Left lung (tissue), 14 donors: ENCODE measurements at places on chromosomes 16 and 17. TPM values are rescaled to one million over a fixed set of nuclear protein-coding genes. Genes with fewer than 3 reads are reported as not detected.

DNA sequence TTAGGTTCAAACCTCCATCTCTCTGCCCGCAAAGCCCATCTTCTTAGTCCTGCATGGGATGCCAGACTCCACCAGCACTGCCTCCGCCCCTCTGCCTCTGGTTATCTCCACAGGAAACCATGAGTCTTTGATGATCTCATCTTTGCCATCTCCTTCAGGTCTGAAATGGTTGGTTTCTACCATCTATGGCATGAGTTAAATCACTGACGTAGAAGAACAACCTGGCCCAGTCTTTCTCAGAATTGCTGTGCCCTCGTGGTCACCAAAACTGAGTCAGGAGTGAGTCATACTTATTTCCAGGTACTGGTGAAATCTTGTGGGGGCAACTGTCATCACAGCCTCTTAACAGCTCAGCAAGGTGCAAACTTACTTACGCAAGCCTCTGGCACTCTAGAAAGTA, 468.7 kb upstream of the C16orf82 start:
- DNase-seq = no peak

DNA sequence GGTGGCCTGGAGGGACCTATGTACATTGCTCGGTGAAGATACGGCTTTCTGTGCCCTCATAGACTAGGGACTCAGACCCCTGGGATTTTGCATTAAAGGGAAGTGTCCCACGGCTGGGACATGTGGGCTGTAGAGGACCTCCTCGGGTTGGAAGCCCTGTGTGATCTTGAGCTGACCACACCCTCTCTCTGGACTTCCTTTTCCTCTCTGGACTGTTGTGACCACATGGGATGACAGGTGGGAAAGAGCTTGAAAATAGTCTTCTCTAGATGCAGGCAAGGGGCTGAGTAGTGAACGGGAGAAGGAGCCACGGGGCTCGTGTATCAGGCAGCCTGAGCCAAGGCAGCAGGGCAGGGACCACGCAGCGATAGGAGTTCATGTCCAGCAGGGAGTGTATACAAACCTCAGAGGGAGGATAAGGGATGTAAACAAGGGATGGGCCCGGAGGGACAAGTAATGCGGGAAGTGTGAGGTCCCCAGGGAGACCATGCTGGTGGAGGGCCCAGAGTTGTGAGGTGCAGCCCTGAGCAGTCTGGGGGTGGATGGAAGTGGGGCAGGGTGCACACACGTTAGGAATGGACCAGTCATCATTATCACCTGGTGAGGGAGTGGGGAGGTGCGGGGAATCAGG, 4.5 kb upstream of the SLC4A1 start:
- DNase-seq = no peak

- DNase-seq = peak; percentile 89
Observed at GRCh38 chr17:41917679-41918313, 955 bp downstream of the ACLY start.

DNA sequence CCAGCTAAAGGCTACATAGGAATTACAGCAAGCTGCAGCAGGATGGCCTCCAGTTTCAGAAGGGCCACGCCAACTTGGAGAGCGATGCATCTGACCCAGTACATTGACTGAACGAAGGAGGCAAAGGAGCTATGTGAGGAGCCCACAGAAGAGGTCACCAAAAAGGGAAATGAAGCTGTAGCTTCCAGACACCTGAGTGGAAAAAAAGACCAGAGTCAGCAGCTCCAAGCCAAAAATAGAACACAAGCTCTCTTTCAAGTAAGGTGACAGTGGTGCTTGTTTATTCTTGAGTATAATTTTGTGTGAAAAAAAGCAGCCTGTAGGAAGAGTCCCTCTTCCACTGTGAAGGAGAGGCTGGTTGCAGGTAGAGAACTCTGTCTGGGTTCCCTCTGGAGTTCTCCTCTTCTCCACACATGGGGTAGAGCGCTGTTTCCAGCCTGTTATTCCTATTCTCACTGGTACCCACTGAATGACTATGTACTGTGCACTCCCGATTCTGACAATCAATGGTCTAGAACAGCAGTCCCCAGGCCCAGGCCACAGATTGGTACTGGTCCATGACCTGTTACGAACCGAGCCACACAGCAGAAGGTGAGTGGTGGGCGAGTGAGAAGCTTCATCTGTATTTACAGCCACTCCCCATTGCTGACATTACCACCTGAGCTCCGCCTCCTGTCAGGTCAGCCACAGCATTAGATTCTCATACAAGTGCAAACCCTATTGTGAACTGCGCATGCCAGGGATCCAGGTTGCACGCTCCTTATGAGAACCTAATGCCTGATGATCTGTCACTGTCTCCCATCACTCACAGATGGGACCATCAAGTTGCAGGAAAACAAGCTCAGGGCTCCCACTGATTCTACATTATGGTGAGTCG, 15.1 kb downstream of the CCL4 start:
- DNase-seq = no peak

DNA sequence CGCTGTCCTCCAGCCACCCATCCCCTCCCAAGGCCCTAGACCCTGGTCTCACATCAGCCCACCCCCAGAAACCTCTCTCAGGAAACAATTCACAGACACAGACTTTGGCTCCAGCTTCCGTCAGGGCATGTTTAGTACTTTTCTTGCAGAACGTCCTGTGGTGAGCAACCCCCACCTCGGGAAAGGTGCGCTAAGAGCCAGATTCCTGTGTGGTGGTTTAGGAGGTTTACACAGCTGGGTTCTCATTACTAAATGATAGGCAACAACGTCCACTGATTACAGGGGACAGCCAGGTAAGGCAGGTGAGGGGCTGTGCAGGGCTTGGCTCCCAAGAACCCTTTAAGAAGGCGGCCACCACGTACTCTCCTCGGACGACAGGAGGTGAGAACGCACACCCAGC, 29.3 kb downstream of the KIFC3 start:
- no peak for DNase-seq

GRCh38 chr16:82182266-82183003, 12.4 kb upstream of the MPHOSPH6 start:
- no peak for DNase-seq

- DNase-seq = no peak
Observed at GRCh38 chr16:78664811-78665772, 565.6 kb downstream of the WWOX start.

GRCh38 chr17:49715717-49716279, 8.0 kb upstream of the SLC35B1 start:
- peak; percentile 42 for DNase-seq

Gene PEX12
- total RNA-seq = 6.4 TPM

DNA sequence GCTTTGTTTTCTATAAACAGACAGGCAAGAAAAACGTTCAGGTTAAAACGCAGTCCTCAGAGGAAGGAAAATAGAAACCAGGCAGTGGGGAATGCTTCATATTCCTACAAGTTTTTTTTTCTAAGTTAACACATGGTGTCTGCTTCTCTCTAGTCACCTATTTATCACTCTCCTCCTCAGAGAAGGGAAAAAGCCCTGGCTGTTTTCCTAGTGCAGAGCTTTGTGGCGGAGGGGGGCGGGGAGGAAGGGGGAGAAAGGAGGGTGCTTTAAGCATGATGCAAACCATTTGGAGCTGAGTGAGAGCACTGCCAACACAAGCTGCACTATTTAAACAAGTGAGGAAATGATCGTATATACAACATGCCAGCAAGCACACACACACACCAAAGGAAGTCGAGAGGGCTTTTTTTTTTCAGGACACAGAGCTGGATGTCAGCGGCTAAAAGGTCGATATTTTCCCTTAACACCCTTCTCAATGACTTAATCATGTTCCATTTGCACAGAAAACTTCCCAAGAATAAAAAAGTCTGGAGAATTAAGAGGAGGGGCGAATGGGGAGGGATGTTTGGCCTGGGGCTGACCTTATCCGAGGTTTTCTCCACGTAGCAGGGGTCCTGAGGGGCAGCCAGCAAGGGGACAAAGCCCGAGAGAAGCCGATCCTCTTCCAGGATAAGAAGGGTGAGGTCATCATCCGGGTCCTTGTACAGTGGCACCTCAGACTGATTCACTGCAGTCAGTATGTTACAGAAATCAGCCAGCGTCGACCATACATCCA, 117.4 kb downstream of the HIC1 start:
- peak; percentile 83 for DNase-seq

DNA sequence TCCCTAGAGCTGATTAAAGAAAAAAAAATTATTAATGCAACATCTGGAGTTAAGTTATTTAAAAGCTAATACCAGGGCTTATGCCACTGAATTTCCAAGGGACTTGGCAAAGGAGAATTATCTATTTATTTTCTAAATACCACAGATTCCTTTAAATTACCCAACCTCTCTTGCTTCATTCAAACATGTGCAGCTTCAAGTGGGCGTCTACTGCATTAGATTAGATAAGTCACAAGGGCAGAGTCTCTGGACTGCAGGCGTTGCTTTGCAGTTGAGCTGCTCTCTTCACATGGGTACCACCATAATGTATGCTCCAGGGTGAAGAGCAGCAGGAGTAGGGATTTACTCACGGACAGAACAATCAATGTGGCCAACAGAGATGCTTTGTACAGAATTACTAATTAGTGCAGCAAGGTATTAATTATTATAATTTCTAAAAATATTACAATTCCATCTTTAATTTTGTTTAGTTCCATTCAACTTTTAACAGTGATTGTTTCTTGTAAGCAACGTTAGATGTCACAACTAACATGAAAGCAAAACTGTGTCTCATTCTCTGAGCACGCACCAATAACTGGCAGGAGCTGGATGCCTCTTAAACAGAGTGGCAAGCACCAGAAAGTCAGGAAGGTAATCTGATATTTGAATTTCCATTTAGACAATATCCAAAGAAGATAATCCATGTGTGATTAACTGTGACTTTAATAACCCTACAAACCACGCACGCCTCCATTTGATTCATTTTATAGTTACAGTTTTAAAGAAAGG, 214.2 kb downstream of the STX8 start:
- DNase-seq = no peak

GRCh38 chr16:87705771-87706277, 60.0 kb downstream of the KLHDC4 start:
- peak; percentile 54 for DNase-seq

DNA sequence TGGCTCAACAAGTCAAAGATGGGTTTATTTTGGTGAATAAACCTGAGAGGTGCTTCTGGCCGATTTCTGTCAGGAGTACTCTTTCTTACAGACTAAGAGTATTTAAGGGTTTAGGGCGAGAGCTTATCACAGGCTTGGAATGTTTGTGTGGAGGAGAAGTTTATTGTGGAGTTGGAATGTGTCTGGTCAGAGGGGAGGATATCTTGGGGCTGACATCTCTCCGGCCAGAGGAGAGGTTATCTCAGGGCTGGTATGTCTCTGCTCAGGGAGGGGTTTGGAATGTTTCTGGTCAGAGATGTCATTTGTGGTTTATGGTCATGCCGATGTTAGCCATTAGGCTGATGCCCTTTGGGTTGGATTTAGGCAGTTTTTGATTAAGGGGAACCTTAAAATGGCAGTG, 236.4 kb upstream of the EEF2KMT start:
- DNase-seq = no peak

DNA sequence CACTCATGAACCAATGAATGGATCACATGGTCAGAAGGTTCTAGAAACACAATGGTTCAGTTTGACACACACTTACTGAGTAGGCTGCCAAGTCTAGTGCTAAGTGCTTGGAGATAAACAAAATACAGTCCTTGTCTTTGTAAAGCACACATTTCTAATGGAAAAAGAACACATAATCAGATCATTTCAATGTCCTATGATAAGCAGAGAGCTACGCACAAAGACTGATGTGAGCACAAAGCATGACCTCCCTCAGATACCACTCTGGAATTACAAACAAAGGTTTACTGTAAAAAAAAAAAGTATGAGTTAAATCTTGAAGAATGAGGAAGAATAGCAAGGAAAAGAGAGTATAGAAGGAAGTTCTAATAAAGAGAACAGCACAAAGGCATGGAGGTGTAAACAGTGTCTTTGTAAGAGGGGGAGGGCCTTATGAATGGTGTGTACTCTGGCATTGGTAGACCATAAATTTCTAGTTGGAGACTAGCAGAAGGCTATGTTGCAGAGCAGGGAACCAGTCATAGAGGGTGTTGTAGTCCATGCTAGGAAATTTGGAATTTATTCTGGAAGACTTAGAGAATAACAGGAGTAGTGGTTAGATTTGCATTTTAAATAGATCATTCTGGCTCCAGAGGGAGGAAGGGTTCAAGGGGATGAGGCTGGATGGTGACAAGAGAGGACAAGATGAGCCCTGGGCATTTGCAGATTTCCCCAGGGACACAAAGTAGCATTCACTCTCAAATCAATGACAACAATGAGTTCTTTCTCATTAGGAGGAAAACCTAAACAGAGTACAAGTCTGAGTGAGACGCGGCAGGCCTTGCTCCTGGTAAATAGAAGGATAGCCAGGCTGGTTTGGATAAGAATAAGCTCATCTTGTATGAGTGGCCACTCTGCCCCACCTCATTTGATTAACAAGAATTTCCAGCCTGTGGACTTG, 468.0 kb downstream of the TOX3 start:
- no peak for DNase-seq

DNA sequence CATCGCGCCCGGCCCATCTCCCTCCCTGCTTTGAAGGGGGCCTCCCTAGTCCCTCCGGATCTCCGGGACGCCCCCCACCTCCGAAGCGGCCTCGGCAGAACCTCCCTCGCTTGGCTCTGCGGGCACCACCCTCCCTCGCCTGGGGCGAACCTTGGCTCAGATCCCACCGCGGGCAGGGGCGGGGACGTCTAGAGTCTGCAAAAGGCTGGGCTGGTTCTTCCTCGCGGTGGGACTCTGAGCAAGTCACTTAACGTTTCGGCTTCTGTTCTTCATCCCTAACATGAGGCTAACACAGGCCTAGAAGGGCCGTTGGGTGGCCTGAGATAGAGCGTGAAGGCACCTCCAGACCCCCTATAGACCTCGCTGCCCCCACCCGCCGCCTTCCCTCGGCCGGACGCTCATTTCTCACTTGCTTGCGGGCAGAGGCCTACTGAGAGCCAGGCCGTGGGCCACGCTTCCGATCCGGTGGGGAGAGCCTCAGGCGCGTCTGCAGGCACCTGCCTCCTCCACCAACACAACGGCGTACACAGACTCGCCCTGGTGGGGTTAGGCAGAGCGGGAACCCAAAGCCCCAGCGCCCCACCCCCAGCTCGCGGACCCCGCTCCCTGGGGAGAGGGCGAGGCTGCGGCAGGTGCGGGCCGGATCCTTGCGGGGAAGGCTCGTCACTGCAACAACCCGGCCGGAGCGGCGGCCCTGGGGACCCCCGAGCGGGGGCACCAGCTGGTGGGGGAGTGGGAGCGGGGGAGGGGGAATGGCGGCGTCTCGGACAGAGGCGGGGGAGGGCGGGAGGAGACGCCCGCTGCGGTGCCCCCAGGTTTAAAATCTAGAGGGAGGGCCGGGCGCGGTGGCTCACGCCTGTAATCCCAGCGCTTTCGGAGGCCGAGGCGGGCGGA, 5.4 kb downstream of the MYO1C start:
- DNase-seq = peak; percentile 92

Gene CHRNB1
- total RNA-seq = 10.6 TPM

- DNase-seq = no peak
Observed at GRCh38 chr17:8753136-8753975, 5.0 kb downstream of the SPDYE4 start.

DNA sequence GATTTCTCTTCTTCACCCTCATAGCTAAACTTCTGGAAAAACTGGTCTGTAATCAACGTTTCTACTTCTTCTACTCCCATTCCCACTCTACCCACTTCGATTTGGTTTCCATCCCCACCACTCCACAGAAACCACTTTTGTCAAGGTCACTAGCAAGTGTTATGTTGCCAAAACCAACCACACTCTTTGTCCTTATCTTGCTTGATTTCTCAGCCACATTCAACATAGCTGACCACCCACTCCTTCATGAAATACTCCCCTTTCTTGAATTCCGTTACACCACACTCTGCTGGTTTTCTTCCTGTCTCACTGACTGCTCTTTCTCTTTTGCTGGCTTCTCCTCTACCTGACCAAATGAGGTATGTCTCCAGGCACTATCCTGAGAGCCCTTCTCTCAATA, 11.9 kb downstream of the IKZF3 start:
- DNase-seq = no peak
